ENCODE measurements at places on chromosomes 3 and 15.
A peak's percentile ranks its signal among the peaks of the same experiment; 100 is the strongest.

DNA sequence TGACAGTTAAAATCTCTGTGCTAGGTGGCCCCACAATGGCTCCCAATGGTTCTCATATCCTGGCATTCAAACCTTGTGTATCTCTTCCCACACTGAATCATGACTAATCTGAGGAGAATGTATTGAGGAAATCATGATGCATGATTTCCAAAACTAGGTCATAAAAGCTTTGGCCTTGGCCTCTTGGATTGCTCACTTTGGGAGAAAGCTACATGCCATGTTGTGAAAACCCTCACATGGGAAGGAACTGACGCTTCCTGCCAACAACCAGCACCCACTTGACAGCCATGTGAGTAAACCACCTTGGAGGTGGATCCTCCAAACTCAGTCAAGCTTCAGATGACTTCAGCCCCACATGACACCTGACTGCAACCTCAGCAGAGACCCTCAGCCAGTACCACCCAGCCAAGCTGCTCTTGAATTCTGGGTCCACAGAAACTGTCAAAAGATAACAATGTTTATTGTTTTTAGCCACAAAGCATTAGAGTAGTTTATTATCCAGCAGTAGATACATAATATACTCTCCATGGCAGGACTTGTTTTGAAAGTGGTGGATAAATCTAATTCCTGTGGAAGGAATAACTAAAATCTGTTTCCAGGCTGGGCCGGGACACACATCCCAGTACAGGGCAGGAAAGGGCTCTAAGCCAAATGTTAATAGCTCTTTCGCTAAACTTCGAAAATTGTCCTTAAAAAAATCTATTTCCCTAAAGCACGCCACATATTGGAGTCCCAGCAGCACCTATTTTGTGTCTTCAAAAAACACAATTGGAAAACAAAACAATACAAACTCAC is 1.0 kb upstream of the ZNF620 start:
- DNase-seq: no peak

DNA sequence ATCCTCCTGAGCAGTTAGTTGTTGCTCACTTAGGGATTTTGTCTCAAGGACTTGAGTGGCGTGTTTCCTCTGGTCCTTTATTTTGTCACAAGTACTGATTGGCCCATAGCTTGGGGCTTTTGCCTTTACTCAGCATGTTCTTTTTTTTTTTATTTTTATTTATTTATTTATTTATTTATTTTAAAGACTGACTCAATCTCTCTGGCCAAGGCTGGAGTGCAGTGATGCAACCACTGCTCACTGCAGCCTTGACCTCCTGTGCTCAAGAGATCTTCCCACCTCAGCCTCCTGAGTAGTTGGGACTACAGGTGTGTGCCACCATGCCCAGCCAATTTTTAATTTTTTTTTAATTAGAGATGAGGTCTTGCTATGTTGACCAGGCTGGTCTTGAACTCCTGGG is 223.9 kb upstream of the TPM1 start:
- no peak for DNase-seq

GRCh38 chr15:75599401-75599800 is 20.3 kb upstream of the PTPN9 start:
- DNase-seq: no peak

DNA sequence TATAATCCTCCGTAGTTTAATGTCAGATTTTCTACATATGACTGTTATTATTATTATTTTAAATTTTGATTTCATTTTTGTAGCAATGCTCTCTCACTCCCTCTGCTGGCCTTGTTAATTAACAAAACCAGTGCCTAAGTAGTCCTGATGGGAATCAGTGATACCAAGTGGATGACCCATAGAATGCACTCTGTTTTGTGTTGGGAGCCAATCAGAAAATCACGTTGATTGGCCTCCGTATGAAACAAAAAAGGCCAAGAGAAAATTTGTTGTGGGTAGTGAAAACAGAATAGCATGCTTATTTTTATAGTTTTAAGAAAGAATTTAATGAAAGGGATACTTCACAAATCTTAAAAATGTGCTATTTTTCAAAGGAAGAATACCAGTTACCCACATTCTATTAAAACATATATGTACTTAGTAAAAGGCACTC is 34.4 kb upstream of the MEIS2 start:
- no peak for DNase-seq

GRCh38 chr3:38583688-38584087 is 65.8 kb downstream of the SCN5A start:
- no peak for DNase-seq

DNA sequence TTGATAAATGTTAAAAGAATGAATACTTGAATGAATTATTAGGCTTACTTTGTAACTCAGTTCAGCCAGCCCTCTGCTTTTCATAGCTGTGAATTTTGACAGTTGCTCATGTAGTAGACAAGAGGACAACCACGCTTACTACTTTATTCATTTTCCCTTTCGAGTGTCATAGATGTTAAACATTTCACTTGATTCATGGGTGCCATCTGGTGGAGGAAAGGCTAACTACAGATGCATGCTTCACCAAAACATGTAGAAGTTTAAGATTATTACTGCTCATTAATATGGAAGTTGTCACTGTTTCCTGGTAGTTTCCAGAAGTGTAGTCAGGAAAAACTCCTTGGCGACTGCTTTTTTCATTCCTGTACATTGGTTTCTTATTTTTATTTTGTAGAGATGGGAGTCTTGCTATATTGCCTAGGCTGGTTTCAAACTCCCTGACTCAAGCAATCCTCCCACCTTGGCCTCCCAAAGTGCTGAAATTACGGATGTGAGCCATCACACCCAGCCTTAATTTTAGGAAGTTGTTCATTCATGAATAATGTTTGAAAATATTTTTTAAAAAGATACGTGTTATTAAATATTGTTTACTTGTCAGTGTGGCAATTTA is 163.2 kb downstream of the B3GALNT1 start:
- DNase-seq: peak; percentile 85

- DNase-seq: peak; percentile 25
Measured at GRCh38 chr3:111069974-111070771, 1.4 kb upstream of the NECTIN3 start.

DNA sequence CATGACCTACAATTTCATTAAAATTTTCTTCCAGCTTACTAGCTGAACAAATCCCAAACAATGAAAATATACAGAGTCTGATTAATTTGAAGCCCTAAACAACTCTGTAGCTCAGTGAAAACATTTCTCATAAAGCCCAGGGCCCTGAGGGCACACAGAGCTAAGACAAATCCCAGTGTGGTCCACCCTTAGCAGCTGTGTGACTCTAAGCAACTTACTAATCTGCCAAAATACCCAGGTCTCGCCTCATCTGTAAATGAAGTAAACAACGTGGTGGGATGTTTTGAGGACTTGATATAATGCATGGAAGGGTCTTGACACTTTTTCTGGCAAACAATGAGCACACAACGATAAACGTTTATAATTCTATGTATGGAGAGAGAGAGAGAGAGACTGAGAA is 158.4 kb downstream of the FHIT start:
- no peak for DNase-seq

GRCh38 chr3:53665608-53666425 is 171.4 kb downstream of the CACNA1D start:
- DNase-seq: no peak

- DNase-seq: no peak
Measured at GRCh38 chr15:96346409-96346970, 16.0 kb downstream of the NR2F2 start.

DNA sequence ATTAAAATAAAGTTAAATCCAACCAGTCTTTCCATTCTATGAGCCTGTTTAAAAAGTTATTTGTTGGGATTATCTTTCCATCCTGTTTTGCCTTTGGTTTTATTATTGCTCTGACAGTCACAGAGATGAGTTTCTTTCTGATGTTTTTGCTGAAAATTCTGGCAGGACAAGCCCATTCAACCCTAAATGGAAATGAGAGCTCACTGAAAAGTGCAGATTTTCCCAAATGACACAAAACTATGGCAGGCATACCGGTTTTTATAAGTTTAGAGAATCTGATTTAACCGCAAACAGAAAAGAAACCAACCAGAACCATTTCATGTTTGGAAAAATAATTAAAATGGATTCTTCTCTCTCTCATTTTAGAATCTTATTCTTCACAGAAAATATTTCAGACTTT is 238.1 kb upstream of the SGO1 start:
- no peak for DNase-seq

DNA sequence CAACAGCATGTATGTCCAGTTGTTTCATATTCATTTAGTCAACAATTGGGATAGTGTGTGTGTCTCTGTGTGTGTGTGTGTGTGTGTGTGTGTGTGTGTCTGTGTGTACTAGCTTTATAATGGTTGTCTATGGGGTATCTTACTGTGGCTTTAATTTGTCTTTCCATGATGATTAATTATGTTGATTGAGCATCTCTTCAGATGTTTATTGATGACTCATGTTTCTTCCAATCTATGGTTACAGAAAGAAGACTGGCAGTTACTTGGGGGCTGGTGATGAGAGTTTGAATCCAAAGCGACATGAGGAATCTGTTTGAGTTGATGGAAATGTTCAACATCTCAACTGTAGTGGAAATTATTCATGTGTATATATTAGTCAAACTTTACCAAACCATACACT is 440.1 kb downstream of the ZNF385D start:
- DNase-seq: no peak

GRCh38 chr15:99744142-99744541 is 10.9 kb upstream of the LYSMD4 start:
- no peak for DNase-seq

- DNase-seq: no peak
Measured at GRCh38 chr3:146086211-146086610, 74.8 kb downstream of the PLOD2 start.

- no peak for DNase-seq
Measured at GRCh38 chr3:132966374-132966773, 71.8 kb upstream of the TMEM108 start.

DNA sequence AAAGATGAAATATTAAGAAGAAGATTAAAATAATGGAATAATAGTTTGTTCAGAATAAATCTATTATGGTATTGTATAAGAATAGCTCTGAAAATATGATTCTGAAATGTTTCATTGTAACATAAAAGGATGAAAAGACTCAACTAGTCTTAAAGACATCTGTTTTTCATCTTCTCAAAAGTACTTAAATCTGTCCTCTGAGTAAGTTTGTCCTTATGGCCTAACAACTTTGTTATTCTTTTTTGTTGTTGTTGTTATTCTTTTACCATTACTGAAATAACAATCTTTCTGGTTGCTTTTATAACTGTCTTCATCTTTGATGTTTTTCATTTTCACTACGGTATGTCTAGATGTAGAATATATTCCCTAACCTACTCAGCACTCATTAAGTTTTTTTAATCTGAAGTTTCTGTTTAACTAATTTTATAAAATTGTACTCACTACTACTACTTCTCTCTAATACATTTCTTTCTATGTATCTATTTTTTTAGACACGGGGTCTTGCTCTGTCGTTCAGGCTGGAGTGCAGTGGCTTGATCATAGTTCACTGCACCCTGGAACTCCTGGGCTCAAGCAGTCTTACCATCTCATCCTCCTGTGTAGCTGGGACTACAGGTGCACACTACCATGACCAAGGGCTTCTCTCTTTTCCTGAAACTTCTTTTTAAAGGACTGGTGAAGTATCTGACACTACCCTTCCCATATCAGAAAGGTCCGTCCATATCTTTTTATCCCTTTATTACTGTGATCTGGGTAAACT is 240.7 kb downstream of the PCCB start:
- DNase-seq: no peak

- no peak for DNase-seq
Measured at GRCh38 chr3:187763850-187764648, 18.8 kb upstream of the BCL6 start.

- no peak for DNase-seq
Measured at GRCh38 chr15:73455876-73456275, 12.9 kb downstream of the REC114 start.

DNA sequence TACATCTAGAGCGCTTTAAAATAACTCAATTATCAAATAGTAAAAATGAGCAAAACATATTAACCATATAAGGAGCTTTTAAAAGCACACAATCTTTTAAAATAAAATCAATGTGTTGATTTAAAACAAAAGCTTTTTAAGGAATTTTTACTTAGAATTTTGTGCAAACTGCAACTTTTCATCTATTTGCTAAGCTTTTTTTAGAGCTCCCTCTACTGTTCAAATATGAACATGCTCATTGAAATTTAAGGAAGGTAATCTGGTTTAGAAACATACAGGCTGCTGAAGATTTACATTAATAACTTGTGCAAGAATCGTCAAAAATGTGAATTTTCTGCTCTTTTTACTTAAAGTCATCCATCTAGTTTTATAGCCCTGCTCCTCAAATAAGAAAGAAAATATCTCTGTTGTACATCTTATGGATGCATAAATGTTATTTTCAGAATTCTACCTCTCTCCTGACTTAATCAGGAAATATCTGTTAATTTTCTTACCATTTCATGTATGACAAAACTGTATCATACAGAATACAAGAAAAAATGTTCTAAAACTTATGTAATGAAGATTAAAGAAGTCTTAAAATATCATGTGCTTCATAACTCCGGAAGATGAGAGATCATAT is 469.4 kb upstream of the ROBO2 start:
- no peak for DNase-seq

- no peak for DNase-seq
Measured at GRCh38 chr3:134798681-134799311, 3.7 kb downstream of the EPHB1 start.

GRCh38 chr15:73637527-73637926 is 4.3 kb upstream of the NPTN start:
- no peak for DNase-seq

- no peak for DNase-seq
Measured at GRCh38 chr3:166663194-166663593, 716.9 kb downstream of the ZBBX start.

GRCh38 chr15:41655716-41656115 is 4.5 kb upstream of the MGA start:
- DNase-seq: no peak

GRCh38 chr3:79018671-79019136 is 749.1 kb downstream of the ROBO1 start:
- DNase-seq: peak; percentile 28

DNA sequence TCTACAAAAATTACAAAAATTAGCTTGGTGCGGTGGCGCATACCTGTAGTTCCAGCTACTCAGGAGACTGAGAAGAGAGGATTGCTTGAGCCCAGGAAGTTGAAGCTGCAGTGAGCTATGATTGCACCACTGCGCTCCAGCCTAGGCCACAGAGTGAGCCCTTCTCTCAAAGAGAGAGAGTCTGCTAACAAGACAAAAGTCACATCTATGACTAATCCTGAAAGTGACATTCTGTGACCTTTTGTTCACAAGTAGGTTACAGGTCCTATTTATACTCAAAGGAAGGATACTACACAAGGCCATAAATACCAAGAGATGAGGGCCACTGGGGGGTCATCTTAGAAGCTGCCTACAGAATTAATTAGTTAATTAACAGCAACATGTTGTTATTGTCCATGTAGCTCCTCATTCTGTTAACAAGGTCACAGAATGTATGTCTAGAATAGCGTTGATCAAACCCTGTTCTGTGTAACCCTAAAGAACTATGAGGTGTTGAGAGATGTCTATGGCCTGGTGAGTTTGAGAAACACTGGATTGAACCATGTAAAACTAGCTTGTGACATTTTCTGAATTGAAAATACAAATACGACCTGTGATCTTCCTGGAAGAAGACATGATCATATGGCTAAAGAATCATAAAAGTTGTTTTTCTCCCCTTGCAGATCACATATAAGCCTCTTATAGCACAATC is 97.0 kb downstream of the SAMMSON start:
- DNase-seq: no peak

GRCh38 chr3:48478626-48479555 is 25.1 kb downstream of the SHISA5 start:
- peak; percentile 66 for DNase-seq

- DNase-seq: no peak
Measured at GRCh38 chr15:25678500-25678855, 184.6 kb downstream of the ATP10A start.

GRCh38 chr3:114393367-114394072 is 99.7 kb downstream of the TIGIT start:
- no peak for DNase-seq

- no peak for DNase-seq
Measured at GRCh38 chr3:41698898-41699297, 263.0 kb downstream of the ULK4 start.
